ENCODE measurements at places on chromosomes 5 and 9.
A peak's percentile ranks its signal among the peaks of the same experiment; 100 is the strongest.

DNA sequence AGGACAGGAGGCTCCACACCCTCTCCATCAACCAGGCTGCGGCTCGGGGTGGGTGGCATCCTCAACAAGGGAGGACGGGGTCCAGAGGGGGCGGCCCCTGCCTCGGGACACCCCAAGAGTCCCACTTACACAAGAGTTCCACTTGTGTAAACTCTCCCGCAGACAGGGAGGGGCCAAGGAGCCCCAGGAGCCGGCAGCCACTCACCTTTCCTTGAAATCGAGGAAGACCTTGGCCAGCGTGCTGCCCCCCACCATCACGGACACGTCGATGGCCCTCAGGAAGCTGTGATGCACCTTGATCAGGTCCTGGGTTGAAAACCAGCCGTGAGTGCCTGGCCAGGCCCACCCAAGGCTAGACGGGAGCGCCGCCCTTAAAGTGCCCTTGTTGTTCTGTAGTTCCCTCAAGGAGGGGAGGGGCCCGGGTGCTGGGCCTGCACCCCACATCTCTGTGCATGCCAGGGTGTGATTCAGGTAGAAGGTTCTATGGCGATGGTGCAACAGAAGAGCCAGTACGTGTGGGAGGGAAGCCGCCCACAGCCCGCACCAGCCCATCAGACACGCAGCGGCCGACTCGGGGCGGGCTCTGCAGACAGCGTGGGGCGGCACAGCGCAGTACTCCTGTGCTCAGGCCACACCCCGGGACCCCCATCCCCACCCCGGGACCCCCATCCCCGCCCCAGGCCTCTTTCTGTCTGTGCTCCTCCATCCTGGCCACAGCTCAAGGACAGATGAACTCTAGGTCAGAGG lies 67.9 kb upstream of the SARDH start:
- H3K4me3 ChIP-seq = no peak overlapping the region
- peaks cover 15% of the 10 kb centered on the region for H3K4me1 ChIP-seq
- H3K27me3 ChIP-seq = no peaks in the 10 kb centered on the region
- no peak overlapping the region for H3K27ac ChIP-seq
- peaks cover 61% of the 10 kb centered on the region for H3K36me3 ChIP-seq
- ATAC-seq = no peak

DNA sequence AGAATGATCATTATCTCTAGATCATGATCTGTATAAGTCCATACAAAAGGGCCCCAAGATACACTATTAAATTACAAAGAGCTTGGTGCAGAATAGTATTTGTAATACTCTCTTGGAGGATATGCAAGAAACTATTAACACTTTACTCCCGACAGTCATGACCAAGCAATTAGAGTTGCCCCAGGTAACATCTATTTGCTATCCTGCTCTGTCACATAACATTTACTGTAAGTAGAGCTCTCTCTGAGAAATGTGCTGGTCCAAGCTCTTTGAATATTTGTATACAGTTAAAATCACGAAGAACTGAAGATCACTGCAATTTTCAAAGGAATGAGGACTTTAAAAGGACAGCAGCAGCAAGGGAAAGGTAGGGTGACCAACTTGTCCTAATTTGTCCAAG lies 553.7 kb downstream of the RAB3C start:
- ATAC-seq = no peak
- no peak overlapping the region for H3K4me3 ChIP-seq
- H3K4me1 ChIP-seq = peaks cover 6% of the 10 kb centered on the region

GRCh38 chr9:115775659-115776058 lies 377.9 kb upstream of the PAPPA start:
- ATAC-seq = no peak
- no peaks in the 10 kb centered on the region for H3K36me3 ChIP-seq
- H3K4me1 ChIP-seq = no peaks in the 10 kb centered on the region
- H3K4me3 ChIP-seq = no peak overlapping the region
- H3K27me3 ChIP-seq = no peaks in the 10 kb centered on the region
- H3K27ac ChIP-seq = no peak overlapping the region

DNA sequence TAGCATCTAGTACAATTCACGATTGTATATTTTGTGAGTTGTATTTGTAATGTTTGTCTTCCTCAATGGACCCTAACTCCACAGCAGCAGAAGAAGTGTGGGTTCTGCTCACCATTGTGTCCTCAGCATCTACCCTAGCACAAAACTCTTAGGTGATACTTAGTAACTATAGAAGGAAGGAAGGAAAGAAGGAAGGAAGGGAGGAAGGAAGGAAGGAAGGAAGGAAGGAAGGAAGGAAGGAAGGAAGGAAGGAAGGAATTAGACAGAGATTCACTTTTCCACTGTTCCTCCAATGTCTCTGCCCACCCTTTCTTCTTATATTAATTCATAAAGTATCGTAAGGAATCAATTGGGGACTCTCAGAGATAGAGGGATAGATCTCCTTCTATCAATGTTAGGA lies 288.2 kb downstream of the NFIB start:
- H3K4me1 ChIP-seq = no peaks in the 10 kb centered on the region
- no peak overlapping the region for H3K27ac ChIP-seq
- no peak overlapping the region for H3K4me3 ChIP-seq
- H3K36me3 ChIP-seq = no peaks in the 10 kb centered on the region

GRCh38 chr5:21574961-21575360 lies 1278.2 kb downstream of the CDH12 start:
- H3K27me3 ChIP-seq = no peaks in the 10 kb centered on the region
- no peak for ATAC-seq
- no peak overlapping the region for H3K4me3 ChIP-seq

DNA sequence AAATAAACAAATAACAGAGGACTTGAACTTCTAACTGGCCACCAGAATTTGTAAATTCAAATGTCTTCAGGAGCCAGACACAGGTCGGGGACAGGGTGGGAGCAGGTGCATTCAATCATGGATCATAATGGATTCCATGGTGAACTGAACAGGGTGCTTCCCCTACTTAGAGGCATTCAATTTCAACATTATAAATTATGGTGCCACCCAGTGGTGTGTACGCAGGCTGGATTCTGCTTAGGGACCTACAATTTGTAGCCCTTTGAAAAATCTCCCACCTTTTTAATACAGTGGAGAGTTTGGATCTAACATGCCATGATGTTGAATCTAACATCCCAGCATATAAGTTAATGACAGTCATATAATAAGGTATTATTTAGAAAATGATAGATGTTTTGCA lies 22.3 kb downstream of the KLF9 start:
- H3K4me1 ChIP-seq = peaks cover 42% of the 10 kb centered on the region
- peaks cover 14% of the 10 kb centered on the region for H3K36me3 ChIP-seq

DNA sequence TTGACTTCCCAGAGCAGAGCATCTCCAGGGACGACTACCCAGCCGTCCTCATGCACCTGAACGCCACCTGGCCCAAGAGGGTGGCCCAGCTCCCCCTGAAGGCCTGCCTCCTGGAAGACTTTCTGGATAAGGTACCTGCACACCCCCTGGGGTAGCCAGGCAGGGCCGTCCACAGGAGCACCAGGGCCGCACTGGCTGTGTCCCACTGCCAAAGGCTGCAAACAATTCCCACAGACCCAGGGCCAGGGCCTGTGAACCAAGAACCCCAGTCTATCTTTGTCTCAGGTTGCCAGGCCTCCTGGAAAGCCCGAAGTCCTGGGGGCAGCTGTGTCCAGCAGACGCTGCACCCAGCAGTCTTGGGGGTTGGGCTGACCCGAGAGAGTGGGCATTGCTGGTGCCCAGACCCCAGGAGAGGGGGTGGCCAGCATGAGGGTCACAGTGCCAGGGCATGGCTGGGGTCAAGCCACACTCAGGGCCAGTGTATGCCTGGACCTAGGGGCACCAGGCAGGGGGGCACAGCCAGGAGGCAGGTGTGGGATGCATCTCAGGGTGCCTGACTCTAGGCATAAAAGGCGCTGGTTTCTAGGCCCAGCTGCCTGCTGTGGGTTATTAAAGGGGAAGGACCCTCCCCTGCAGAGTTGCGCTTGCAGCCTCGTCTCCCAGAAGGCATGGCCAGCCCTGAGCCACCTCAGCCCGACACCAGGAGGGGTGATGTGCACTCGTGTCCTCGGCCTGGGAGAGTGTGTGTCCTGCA lies 17.7 kb downstream of the SLC6A18 start:
- H3K4me3 ChIP-seq = no peak overlapping the region
- H3K27me3 ChIP-seq = peaks cover 52% of the 10 kb centered on the region
- no peak for ATAC-seq
- H3K27ac ChIP-seq = no peak overlapping the region
- H3K36me3 ChIP-seq = no peaks in the 10 kb centered on the region

DNA sequence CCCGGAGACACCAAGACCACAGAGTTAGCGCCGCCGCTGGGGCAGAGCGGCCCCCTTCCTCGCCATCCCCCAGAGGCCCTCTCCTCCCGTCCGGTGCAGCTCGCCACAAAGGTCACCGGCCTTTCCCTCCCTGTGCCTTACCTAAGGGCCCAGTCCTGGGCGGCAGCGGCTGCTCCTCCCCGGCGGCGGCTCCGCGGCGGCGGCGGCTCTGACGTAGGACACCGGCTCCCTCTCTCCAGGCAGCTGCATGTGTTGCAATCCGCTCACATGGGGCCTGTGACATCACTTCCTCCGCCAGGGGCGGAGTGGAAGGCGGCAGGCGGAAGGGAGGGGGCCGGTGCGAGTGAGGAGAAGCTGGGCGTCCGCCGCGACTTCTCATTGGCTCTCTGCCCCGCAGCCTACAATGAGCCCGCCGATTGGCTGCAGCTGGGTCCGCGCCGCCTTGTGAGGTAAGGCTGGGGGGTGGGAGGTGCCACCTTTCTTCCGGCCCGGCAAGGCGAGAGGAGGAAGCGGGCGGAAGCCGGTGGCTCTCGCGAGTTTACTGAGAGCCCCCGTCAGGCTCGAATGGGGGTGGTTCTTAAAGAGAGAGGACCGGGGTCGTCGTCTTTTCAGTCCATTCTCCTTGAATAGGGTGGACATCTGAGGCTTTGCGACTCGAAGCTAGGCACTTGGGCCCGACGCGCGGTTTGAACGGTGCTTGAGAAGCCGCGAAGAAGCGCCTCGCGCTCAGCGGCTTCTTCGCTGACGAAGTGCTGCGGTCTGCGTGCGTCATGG lies at the start of gene ETF1:
Gene ETF1, minus strand, starts transcription at position 281 of the 774 bp plus-strand sequence. CDS start 318 bp downstream, outside the sequence.
- peak within 1 kb of the TSS; percentile 97 for H3K4me3 ChIP-seq
- ATAC-seq = peak; percentile 99
- H3K4me1 ChIP-seq = peaks cover 78% of the 10 kb centered on the region
- H3K36me3 ChIP-seq = peaks cover 13% of the 10 kb centered on the region

GRCh38 chr5:123350742-123351141 lies 72.5 kb downstream of the CEP120 start:
- peaks cover 8% of the 10 kb centered on the region for H3K4me1 ChIP-seq
- H3K27me3 ChIP-seq = no peaks in the 10 kb centered on the region
- peaks cover 39% of the 10 kb centered on the region for H3K36me3 ChIP-seq
- ATAC-seq = no peak

DNA sequence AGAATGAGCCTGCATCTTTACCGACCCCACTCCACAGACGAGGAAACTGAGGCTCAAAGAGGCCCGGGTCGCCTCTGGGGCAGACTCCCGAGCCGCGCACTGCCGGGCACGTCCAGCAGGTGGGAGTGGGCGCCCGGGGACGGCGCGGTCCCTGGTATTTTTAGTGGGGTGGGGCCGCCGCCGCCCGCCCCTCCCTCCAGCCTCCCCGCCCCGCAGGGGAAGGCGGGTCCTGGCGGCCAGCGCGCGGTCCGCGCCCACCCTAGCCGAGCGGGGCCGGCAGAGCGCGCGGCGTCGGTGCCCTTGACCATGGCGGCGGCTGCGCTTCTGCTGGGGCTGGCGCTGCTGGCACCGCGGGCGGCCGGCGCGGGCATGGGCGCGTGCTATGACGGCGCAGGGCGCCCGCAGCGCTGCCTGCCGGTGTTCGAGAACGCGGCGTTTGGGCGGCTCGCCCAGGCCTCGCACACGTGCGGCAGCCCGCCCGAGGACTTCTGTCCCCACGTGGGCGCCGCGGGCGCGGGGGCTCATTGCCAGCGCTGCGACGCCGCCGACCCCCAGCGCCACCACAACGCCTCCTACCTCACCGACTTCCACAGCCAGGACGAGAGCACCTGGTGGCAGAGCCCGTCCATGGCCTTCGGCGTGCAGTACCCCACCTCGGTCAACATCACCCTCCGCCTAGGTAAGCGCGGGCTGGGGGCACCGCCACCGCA lies at the start of gene LAMC3:
Gene LAMC3, plus strand, starts transcription at position 266 of the 710 bp plus-strand sequence. Its CDS starts 41 bp downstream, at position 307.
- no peaks in the 10 kb centered on the region for H3K4me1 ChIP-seq
- peaks cover 75% of the 10 kb centered on the region for H3K27me3 ChIP-seq
- H3K27ac ChIP-seq = no peak within 1 kb of the TSS
- ATAC-seq = peak; percentile 37
- H3K4me3 ChIP-seq = peak within 1 kb of the TSS; percentile 34
- H3K36me3 ChIP-seq = no peaks in the 10 kb centered on the region

- ATAC-seq = no peak
- H3K27me3 ChIP-seq = no peaks in the 10 kb centered on the region
- H3K36me3 ChIP-seq = no peaks in the 10 kb centered on the region
- H3K4me3 ChIP-seq = no peak overlapping the region
- H3K4me1 ChIP-seq = no peaks in the 10 kb centered on the region
Measured at GRCh38 chr5:82560561-82560960, 282.4 kb upstream of the RPS23 start.

- H3K27ac ChIP-seq = no peak overlapping the region
- peaks cover 14% of the 10 kb centered on the region for H3K4me1 ChIP-seq
- peaks cover 98% of the 10 kb centered on the region for H3K27me3 ChIP-seq
- H3K36me3 ChIP-seq = no peaks in the 10 kb centered on the region
- H3K4me3 ChIP-seq = no peak overlapping the region
- ATAC-seq = no peak
Measured at GRCh38 chr5:73301208-73301901, 128.4 kb downstream of the TMEM174 start.

- H3K27me3 ChIP-seq = no peaks in the 10 kb centered on the region
- H3K4me1 ChIP-seq = no peaks in the 10 kb centered on the region
- no peak overlapping the region for H3K27ac ChIP-seq
Measured at GRCh38 chr9:700365-701282, 140.9 kb upstream of the DMRT1 start.

DNA sequence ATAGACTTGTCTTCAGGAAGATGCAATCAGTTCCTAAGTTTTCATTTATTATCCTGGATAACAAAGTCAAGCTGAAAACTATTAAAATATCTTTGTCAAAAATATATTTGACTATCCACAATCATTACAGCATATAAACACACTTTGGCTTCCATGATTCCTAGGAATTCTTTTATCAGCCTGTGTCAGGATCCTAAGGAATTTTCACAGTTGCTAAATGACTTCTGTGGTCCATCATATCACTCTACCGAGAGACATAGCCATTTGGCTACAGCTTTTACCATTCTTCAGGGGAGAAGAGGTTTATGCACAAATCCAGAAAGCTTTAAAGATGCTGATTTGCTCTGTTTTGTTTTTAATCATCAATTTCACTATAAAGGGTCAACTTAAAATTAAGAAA lies 128.3 kb downstream of the MLLT3 start:
- ATAC-seq = no peak
- H3K27me3 ChIP-seq = no peaks in the 10 kb centered on the region
- H3K4me3 ChIP-seq = no peak overlapping the region
- H3K4me1 ChIP-seq = no peaks in the 10 kb centered on the region
- H3K36me3 ChIP-seq = no peaks in the 10 kb centered on the region

DNA sequence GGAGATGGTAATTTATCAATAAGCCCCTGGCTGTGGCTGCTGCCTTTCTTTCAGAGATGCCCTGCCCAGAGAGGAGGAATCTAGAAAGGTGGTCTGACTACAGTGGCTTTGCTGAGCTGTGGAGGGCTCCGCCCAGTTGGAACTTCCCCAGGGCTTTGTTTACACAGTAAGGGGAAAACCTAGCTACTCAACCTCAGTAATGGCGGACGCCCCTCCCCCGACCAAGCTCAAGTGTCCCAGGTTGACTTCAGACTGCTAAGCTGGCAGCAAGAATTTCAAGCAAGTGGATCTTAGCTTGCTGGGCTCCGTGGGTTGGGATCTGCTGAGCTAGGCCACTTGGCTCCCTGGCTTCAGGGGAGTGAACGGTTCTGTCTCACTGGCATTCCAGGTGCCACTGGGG lies 865.4 kb upstream of the ACO1 start:
- H3K4me3 ChIP-seq = no peak overlapping the region
- H3K27ac ChIP-seq = peak overlapping the region; percentile 50
- no peaks in the 10 kb centered on the region for H3K27me3 ChIP-seq
- peaks cover 15% of the 10 kb centered on the region for H3K4me1 ChIP-seq
- peak; percentile 83 for ATAC-seq

Measured in stimulated activated memory B cell treated with anti-CD40 and anti-IgM and Interleukin-4, amounts not matched to agents 10 μg/mL and 1 μg/mL and 100 μg/mL, for 72 hours (primary cell).